Pericardium fibroblast (primary cell): ENCODE measurements at places on chromosomes 5 and 9. TPM values are rescaled to one million over a fixed set of nuclear protein-coding genes. Genes with fewer than 3 reads are reported as not detected.

The SLC6A3 gene
- not detected in 2 replicates for total RNA-seq

The CD72 gene
- total RNA-seq = 1.6 and 2.2 TPM in 2 replicates

The SIT1 gene
- total RNA-seq = not detected in 2 replicates

The DOCK8 gene
- total RNA-seq = 0.12 and 0.34 TPM in 2 replicates

The CD14 gene
- total RNA-seq = 0.17 and 4.3 TPM in 2 replicates
